ENCODE measurements at places on chromosomes 6 and 20. TPM values are rescaled to one million over a fixed set of nuclear protein-coding genes. Genes with fewer than 3 reads are reported as not detected.
A peak's percentile ranks its signal among the peaks of the same experiment; 100 is the strongest.

DNA sequence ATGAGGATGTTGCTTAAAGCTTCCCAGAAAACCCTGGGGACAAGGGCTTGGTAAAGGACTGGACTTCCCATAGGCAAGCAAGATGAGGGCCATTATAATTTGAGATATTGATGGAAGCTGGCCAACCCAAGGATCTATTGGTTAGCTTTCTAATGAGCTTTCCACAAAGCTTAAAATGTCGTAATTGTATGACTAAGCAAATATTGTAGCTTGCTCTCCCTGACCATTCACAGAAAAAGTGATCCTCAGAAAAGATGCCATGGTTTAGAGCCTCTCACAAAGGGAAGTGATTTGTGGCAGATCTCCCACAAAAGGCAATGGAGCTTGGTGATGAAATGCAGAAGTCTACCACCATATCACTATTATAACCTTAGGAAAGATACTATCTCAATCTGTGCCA, 13.6 kb downstream of the IL17F start:
- no peak for DNase-seq

- no peak for DNase-seq
These were observed 70.6 kb downstream of the CTNNBL1 start for GRCh38 chr20:37764333-37764935.

GRCh38 chr20:4444404-4444803, 277.3 kb upstream of the PRND start:
- peak; percentile 83 for DNase-seq

DNA sequence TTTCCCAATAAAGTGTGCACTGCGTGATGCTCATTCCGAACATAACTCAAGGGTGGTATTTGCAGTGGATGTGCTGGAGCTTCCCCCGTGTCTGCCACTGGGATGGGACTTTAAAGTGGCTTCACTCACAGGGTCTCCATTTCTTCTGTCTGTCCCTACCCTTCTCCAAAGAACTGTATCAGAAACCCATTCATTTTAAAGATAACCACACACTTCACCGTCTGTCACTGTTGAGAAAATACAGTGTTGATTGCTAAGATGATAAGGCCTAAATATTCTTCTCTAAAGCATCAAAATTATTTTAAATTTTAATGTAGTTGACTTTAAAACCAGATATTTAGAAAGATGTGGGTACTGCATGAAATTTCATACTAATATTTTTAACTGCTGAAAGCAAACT, 161.4 kb downstream of the TMEM242 start:
- DNase-seq: no peak

DNA sequence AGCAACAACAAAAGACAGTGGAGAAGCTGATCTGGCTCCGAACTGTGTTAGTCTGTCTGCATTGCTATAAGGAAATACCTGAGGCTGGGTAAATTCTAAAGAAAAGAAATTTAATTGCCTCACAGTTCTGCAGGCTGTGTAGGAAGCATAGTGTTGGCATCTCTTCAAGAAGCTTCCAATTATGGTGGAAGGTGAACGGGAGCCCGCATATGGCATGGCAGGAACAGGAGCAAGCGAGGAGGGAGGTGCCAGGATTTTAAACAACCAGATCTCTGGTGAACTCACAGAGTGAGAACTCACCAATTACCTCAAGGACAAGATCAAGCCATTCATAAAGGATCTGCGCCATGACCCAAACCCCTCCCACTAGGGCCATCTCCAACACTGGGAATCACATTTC, 293.5 kb downstream of the SMOC2 start:
- DNase-seq: no peak

DNA sequence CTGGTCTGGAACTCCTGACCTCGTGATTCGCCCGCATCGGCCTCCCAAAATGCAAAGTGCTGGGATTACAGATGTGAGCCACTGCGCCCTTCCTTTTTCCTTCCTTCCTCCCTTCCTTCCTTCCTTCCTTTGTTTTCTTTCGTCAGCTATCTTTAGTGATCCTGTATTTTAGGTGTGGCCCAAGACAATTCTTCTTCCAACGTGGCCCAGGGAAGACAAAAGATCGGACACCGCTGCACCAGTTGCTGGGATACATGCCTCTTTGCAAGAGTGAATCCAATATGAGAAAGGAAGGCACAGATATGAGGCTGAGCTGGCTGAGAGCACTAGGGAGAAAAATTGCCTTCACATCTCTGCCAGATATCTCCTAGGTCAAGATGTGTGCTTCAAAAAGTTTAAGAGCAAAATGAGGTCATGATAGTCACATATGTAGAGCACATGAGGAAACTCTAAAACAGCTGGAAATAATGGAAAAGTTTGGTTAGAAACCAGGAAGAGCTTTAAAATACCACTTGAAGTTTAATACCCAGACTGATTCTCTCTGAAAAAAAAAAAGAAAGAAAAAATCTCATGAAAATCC, 41.8 kb downstream of the OR2B2 start:
- no peak for DNase-seq

- DNase-seq: no peak
These were observed 60.4 kb downstream of the SRC start for GRCh38 chr20:37406010-37406998.

Gene HLA-DOB
- total RNA-seq: 0.79 TPM

DNA sequence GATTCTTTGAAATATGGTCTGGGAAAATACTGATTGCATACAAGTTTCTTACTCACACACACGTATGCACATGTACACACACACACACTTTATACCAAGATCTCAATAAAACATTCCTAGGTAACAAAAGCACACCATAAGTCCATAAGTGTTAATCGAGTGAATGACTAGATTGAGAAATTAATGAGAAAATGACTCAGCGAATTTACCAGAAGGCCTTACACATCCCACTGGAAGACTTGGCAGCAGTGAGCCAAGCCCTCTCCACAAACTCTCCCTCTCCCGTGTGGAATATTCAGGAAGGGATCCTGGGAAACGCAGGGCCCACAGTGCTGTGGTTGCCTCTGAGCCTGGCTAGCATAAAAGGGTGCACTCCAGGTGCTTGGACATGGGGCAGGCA, 227.2 kb downstream of the LY86 start:
- DNase-seq: no peak

GRCh38 chr20:48823960-48824498, 3.8 kb downstream of the PREX1 start:
- peak; percentile 70 for DNase-seq

DNA sequence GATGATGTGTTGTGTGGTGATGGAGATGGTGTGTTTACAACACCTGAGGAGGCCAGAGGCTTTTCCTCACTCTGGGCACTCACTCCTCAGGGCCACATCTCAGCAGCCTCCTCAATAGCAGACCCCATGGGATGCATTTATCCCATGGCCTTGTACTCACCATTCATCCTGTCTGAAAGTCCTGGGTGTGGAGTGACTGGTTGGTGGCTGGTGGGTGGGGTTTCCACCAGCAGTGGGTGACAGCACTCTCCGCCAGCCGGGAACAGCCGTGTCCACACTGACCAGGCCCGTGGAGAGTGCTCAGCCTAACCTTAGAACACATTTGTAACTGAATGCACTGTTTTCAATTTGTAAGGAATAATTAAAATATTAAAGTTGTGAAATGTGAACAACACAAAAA, 163.4 kb upstream of the AFDN start:
- DNase-seq: no peak

GRCh38 chr6:131600716-131601115, 27.3 kb downstream of the MED23 start:
- DNase-seq: no peak

DNA sequence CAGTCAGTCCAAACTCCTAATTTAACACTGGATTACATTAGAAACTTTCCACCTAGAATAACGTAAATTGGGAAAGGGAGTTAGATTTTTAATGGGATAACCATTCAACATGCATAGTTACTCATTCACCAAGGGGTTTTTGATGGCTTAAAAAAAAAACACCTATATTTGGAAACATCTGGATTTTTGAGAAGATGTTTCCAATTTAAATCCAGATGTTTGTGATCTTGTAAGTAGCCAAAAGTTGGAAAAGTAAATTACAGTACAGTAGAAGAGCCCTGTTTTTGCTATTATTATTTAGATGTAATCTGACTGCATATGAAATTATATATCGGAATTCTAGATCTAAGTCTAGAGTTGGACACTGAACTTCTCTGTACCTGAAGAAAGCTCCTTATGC, 478.2 kb downstream of the CD83 start:
- DNase-seq: no peak

Gene TBXT
- not detected for total RNA-seq

DNA sequence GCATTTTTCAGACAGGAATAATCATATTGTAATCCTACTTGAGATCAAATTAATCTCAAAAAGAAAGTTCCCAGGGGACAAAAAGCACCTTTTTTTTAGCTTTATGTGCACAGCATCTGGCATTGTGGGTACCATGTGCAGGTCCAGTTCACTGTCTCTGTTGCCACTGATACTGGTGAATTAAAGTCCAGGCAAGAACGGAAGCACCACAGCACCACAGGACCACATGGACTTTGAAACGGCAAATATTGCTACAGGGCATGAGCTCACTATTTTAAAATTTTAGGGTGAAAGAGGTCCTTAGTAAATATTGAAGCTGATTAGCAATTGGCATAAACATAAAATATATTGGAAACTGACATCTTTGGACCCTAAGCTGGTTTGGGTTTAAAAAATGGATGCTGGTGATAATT, 709.0 kb downstream of the EPM2A start:
- no peak for DNase-seq

- DNase-seq: no peak
These were observed 105.5 kb downstream of the JPH2 start for GRCh38 chr20:44081476-44081875.

Gene HTR1E
- total RNA-seq: not detected

- no peak for DNase-seq
These were observed 114.6 kb downstream of the ADAT2 start for GRCh38 chr6:143335865-143336264.

DNA sequence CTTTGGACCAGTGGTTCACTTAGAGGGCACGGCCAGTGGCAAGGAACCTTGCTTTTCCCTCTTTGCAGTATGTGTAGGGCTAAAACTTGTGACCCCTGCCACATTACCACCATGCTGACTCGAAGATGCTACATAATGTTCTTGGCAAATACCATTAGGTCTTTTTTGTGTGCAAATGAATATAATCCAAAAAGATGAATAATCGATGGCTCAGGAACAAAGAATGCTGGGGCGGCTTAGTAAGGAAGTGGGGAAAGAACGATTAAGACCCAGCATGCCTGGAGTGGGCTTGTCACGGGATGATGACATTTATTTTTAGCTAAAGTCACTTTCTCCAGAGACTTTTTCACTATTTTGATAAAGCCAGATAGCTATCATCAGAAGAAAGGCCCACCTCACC, 23.1 kb downstream of the CMTR1 start:
- DNase-seq: peak; percentile 83

GRCh38 chr6:73340048-73340447, 14.0 kb downstream of the DPPA5 start:
- peak; percentile 15 for DNase-seq

- DNase-seq: no peak
These were observed 11.5 kb upstream of the PDYN start for GRCh38 chr20:2005359-2005758.

DNA sequence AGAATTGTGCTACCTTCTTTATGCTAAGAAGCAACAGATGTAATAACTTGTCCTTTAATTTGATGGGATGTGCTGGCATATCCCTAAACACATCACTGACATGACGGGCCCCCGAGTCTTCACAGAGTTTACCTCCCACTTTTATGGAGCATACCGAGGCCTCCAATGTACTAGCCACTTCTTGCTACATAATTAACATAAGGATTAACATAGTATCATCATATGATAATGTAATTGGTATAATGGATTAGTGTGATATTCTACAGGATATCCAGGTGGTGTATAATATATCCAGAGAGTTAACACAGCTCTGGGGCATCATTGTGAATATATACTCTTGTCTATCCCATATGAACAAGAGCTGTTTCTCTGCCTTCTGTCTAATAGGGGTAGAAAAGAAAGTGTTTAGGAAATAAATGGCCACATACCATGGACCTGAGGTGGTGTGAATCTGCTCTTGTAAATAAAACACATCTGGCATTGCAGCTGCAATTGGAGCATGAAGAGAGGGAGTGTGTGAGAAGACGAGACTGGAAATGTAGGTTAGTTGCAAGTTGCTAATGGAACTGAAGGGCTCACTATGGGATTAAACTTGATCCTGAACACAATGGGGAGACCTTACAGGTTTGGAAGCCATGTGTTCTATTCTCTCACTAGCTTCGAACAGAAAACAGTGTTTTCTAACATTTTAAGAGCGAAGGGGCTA, 102.3 kb downstream of the IYD start:
- no peak for DNase-seq

GRCh38 chr20:415820-416322, 7.8 kb downstream of the RBCK1 start:
- no peak for DNase-seq

DNA sequence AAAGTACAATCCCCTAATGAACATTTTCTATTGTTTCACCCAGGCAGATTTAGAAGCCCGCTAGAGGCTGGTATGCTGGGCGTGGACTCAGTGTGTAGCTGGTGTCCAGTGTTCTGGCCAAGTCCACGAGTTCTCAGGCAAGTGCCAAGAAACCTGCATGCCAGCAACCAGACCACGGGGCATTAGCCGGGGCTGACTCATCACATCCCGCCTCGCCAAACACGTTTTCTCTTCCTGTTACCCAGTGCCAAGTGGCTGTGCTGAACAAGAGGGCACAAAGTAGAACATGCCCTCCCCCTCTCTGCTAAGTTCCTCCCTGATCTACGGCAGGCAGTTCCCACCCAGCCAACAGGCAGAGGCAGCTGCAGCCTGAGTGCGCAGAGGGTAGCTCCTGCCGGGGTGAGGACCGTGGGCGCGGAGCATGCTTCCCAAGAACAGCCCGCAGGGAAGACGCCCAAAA, 29.6 kb downstream of the RAMACL start:
- peak; percentile 93 for DNase-seq

DNA sequence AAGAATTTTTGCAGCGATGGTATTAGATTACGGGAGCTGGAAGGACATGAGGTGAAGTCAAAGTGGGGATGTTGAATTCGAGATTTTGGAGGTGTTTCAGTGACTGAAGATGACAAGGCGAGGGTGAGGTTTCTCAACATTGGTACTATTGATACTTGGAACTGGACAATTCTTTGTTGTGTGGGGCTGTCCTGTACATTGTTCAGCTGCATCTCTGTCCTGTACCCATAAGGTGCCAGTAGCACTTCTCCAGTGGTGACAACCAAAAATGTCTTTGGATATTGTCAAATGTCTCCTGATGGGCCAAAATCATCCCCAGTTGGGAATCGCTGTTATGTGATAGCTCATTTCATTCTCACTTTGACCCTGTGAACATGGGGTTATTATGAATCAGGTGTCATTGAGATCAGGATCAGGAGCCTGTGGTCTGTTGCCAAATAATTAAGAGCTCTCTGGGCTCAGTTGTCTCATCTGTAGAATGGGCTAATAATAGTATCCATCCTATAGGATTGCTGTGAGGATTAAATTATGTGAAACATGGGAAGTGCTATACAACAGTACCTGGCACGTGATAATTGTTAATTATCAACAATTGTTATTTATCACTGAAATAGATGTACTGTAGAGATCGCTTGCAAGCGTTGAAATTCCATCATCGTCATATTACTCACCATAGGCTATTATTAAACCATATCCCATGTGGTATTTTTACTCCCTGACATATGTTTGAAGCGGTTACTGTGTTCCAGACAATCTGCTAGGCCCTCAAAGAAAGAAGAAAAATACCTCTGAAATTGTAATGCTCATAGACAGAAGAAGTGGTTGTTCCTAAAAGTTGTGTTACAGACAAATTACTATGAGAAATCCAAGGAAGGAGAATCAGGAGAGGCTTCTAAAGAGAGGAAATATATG, 48.5 kb upstream of the TTPAL start:
- DNase-seq: no peak

Gene DEFB124
- total RNA-seq: not detected

Measured in astrocyte (in vitro differentiated cells and primary cell).